ENCODE measurements at places on chromosomes 5 and 9.

DNA sequence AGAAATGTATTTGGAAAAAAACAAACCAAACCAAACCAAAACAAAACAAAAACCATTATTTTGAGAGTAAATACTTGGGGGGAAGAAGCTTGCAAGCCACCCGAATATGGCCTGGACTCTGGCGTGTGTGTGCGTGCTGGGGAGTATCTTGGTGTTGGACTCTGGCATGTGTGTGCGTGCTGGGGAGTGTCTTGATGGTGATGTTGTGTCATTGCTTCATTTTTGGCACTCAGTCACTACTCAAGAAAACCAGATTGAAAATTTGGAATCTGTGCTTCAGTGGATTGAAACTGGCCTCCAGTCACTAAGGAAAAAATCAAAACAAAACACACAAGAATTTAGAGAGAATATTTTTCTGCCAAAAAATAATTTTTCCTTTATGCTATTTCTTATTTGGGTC is 76.1 kb downstream of the ARRDC3 start:
- no peak for DNase-seq

GRCh38 chr9:134895908-134896833 is 15.6 kb downstream of the FCN2 start:
- no peak for DNase-seq

GRCh38 chr5:16539169-16539666 is 73.6 kb upstream of the ZNF622 start:
- DNase-seq: no peak

- DNase-seq: no peak
Observed at GRCh38 chr9:100170085-100170484, 71.0 kb downstream of the INVS start.

DNA sequence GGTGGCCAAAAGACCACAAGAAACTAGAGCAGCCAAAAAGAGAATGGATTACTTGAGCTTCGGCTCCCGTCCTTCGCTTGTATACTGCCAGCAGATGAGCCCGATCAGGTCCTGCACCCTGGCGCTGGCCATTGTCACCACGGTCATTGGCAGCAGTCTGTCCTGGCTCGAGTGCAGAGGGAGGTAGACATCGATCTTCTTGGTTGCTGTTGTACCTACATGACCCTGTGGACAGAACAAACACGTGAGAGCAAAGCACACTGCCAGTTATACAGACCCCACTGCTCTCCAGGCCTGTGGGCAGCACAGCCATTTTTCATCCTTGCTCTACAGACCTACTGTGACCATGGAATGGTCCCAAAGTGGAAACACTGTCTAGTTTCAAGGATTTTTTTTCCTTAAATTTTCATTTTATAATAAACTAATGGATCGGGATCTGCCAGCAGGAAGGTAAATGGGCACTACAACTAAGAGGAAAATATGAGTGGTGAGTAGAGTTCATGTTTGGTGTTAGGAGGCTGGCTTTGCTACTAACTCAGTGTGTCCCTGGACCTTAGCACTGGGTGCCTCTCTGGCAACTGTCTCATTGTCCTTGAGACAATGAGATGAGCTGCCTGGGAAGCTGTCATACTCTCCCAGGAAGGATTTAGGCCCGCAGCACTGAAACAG is 121.4 kb downstream of the MAPKAP1 start:
- no peak for DNase-seq

DNA sequence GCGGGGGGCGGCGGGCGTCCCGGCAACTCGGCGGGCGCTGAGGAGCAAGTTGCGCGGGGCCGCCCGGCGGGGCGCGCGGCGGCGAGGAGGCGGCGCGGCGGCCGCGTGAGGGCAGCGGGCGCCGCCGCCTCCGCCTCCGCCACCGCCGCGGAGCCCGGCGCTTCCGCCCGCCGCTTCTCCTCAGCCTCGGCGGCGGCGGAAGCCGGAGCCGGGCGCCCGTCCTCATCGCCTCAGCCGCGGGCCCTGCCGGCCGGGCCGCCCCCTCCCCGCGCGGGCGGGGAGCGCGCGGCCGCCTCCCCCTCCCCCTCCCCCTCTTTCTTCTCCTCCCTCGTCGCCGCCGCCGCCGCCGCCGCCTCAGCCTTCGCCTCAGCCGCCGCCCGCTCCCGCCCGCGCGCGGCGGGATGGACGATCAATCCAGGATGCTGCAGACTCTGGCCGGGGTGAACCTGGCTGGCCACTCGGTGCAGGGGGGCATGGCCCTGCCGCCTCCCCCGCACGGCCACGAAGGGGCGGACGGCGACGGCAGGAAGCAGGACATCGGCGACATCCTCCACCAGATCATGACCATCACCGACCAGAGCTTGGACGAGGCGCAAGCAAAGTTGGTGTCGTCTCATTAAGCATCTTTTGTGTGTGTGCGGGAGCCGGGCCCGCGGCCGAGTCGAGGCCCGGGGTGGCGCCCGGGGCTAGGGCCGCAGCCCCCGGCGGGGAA is at the start of gene PBX3:
Gene PBX3, plus strand, starts transcription at position 321 of the 712 bp plus-strand sequence.
- DNase-seq: no peak

Measured in NCI-H187 treated with DMSO at 0.1 percent for 48 hours (cell line).